ENCODE measurements at places on chromosomes 2 and 18.

- no peak for DNase-seq
Measured at GRCh38 chr2:20929721-20930120, 106.8 kb upstream of the LDAH start.

DNA sequence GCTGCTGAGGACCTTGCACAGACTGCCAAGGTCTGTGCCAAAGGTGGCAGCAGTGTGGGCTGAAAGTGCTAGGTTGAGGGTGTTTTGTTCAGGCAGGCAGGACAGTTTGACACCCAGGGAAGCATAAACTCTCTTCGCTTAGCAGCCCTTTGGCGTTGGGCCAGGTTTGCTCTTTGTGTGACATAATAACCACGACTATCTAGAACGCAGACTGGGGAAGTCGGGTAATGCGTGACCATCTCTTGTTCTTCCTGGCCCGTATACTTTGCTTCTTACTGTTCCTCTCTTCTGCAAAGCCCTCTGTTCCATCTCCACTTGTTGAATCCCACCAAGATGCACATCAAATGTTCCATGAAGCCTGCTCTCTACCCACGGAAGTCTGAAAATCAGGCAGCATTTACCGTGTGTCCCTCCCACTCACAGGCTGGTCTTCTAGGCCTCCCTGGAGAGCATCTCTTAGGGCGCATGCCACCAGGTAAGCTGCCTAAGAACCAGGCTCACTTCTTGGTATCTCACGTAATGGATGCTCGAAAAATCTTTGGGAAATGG is 96.7 kb upstream of the LMAN1 start:
- DNase-seq = no peak

GRCh38 chr18:7577706-7578105 is 10.6 kb downstream of the PTPRM start:
- no peak for DNase-seq

GRCh38 chr2:234565201-234565600 is 68.3 kb upstream of the ARL4C start:
- DNase-seq = no peak

GRCh38 chr2:216774620-216775019 is 79.3 kb upstream of the IGFBP5 start:
- no peak for DNase-seq

DNA sequence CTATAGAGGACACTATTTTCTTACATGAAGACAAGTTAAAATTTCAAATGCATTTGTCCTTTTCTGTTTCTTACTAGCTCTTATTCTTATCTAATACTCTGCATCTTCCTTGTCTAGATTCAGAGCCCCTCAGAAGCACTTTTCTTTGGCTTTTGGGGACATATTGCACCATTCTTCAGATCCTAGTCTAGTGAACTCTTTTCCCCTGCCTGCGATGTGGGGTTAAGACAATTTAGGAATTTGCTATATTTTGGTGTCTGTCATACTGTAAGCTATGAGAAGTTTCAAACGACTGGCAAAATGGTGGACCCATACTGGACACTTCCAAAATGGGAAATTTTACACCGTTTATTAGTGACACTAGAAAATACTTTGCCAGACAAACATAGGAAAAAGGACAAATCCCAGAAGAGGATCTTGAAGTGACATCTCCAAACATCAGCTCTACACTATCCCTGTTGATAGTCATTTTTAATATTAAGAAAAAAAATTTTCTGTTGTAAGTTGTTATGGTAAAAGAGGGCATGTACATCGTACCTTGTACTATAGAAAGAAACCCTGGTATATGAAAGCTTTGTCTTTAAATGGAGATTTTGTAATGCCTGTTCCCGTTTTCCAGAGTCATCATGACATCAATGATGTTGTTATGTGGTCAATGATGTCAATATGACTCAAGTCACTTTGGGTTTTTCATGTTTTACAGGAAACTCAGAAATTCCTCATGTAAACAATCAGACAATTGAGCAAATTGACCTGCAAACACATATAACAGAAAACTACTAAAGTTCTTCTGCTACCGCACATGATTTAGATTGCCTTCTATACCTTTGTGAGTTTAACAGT is 4.4 kb upstream of the KYNU start:
- no peak for DNase-seq

- no peak for DNase-seq
Measured at GRCh38 chr2:112795774-112796173, 11.5 kb upstream of the IL1A start.

DNA sequence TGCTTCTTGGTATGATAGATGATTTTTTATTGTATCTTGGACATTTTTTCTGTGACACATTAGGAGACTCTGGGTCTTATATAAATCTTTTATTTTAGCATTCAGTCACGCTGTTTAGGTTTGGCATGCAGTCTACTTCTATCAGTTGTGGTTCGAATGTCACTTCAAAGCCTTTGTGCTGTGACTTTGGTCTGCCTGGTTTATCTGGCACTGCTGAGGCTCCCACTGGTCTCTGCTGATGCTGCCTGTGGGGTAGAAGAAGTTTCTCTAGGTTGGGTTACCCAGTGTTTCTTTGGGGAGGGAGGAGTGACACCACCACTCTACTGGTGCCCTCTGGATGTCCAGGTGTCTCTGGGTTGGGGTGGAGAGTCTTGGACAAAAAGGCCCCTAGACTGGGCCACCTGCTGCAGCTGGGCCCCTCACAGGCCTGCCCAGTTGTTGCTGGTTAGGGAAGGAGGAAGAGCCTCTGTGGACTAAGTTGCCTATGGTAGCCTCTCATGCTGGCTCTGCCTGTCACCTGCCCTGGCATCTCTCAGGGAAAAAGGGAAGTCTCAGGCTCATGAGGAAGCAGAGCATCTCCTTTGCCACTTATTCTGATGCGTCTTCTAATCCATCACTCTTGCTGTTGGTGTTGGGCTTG is 115.4 kb upstream of the HS6ST1 start:
- DNase-seq = no peak

DNA sequence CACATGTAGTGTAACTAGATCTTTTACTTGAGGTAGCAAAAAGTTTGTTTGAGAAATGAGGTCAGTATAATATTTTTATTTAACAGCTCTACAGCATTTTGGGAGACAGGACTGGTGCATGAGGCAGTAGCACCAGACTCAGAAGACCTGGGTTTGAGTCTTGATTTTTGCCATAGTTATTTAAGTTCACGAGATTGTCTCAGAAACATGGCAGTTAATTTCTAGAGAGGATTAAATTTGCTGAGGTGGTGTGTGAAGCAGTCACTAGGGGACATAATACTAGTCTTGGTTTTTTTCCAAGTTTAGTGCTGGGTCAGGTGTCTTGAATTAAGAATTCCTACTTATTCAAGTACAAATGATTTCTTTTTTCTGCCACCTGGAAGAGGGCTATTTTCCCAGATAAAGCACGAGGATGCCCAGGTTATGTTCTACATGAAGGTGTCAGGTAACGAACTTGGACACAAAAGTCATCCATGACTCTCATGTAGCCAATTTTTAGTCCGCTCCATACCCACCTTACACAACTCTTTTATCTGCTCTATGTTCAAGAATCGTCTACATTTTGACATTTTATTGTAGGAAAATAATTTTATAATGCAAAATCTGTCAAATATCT is 1.4 kb downstream of the MARCHF7 start:
- DNase-seq = no peak

- no peak for DNase-seq
Measured at GRCh38 chr18:12234451-12235190, 19.5 kb upstream of the CIDEA start.

- DNase-seq = no peak
Measured at GRCh38 chr2:1988049-1988448, 243.7 kb upstream of the PXDN start.

DNA sequence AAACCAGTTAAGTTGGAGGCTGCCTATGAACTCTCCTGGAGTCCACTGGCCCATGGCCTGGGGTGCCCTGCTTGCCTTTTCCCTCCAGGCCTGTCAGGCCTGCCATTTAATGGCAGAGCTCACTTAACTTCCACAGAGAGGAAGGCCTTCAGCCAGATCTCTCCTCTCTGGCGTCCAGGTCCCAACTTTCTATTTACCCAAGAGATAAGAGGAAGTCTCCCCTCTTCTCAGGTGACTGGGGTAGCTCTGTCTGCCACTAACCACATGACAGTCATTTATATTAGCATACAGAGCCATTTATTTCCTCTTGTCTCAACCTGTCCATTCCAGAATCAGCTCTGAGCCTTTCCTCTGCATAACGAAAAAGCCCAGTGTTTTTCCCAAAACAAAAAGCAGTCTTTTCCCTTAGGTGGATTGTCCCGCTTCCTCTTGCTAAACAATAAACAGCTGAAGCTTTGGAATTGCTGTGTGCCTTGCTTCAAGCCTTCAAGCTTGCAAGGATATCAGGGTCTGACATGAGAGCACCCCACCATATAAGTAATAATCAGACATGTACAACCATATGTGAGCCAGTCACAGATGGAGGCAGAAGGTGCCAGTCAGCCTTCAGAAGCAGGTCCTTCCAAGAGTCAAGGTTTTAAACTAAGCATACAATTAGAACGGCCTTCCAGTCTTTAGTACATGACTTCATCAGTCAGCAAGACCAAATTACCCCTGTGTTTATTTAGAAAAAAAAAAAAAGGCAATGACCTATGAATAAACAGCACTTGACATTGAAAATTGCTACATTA is 71.2 kb upstream of the STPG4 start:
- no peak for DNase-seq

DNA sequence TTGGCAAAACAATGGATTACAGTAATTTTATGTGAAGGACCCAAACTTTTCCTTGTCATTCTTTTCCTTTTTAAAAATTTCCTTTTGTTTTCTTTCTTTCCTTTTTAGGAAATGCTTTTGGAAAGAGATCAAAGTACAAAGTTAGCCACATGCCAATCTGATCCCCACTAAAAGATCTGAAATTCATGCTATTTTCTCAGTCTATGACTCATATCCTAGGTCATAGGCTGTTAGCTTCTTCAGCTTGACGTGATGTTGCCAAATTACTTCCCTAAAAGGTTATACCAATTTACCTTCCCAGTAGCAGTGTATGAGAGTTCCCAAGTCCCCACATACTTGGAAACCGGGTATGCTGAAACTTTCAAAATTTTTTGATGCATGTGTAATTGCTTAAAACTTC is 355.3 kb downstream of the INSIG2 start:
- no peak for DNase-seq

GRCh38 chr2:78251708-78252107 is 729.5 kb upstream of the LRRTM4 start:
- DNase-seq = no peak

GRCh38 chr2:198036029-198036879 is 231.9 kb downstream of the PLCL1 start:
- no peak for DNase-seq

GRCh38 chr2:219401606-219402005 is 13.9 kb upstream of the DNPEP start:
- DNase-seq = no peak

DNA sequence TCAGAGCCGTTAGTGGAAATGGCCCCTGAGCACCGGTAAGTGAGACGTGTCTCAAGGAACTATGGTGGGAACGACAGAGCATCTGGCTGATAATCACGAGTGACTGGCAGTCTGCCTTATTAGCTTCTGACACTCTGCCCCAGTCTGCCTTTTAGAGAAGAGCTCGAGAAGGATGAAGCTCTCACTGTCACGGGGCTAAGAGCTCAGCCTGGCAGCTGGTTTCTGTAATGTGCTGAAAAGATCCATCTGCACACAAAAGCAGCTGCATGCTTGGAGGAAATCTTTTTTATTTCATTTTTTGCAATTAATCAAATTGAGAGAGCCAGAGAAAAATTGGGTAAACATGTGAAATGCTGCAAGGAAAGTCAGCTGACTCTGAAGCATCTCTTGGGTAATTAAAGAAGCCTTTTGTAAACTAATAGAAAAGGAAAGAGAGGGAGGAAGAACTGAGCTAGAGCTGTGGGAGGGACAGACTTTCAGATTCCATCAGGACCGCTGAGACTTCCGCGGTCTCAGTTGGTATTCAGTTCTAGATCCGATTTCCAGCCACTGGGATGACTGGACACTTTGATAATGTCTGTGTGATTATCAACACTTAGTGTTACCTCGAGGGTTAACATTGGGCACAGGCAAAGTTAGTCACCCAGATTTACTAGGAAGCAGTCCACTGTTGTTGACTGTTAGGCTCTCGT is 24.4 kb downstream of the MBP start:
- no peak for DNase-seq

DNA sequence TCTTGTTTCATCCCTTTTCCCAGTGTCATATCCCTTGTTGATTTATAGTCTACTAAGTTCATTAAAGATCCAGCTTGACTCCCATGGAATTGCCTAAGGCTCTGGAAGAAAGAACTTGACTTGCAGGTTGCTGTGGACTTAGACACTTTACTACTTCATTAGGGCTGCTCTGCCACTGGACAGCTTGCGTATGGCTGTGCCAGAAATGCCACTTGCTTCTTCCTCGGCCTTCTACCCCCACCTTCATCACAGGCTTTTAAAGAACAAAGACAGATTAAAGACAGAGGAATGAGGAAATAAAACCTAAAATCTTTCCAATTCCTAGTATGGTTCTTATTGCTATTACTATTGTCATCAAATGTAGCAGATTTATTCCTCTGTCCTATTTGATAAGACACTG is 591.7 kb downstream of the BCL11A start:
- no peak for DNase-seq

DNA sequence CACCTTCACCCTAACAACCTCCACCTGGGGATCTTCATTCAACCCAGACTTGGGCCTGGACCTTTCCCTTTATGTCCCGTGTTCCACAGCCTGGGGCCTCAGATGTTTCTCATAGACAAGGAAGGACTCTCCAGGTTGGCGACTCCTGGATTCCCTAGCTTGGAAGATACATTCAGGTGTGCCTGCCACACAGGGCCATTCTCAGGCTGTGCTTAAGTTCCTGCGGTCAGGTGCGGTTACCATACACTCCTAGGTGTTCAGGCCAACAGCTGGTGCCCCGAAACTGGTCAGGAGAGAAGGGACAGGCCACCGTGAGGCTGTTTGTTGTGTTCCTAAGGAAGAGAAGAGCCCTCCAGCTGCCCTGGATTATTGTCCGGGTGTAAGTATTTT is 15.6 kb downstream of the SLC4A3 start:
- no peak for DNase-seq

DNA sequence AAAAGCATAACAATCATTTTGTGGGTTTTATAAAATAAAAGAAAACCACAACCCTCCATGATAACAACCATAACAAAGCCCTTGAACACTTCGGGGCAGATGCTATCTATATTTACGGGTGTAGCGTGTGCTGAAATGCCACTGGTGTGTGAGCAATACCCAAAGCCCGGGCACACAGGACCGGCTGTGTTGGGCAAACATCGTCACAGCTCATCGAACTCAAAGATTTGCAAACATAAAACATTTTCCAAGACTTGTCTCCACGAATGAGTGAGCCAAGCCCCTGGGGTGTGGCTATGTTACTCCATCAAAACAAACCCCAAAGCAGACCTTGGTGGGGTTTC is 290.2 kb downstream of the LPIN1 start:
- DNase-seq = no peak

- DNase-seq = no peak
Measured at GRCh38 chr2:41460661-41461060, 587.2 kb upstream of the PKDCC start.

Data from activated CD4-positive, alpha-beta T cell treated with anti-CD3 and anti-CD28 coated beads for 24 hours (primary cell).